Mammary epithelial cell (primary cell): ENCODE measurements at places on chromosomes 6 and 20. TPM values are rescaled to one million over a fixed set of nuclear protein-coding genes. Genes with fewer than 3 reads are reported as not detected.

GRCh38 chr20:49230561-49231133 is 11.4 kb downstream of the DDX27 start:
- peak; percentile 56 for DNase-seq

DNA sequence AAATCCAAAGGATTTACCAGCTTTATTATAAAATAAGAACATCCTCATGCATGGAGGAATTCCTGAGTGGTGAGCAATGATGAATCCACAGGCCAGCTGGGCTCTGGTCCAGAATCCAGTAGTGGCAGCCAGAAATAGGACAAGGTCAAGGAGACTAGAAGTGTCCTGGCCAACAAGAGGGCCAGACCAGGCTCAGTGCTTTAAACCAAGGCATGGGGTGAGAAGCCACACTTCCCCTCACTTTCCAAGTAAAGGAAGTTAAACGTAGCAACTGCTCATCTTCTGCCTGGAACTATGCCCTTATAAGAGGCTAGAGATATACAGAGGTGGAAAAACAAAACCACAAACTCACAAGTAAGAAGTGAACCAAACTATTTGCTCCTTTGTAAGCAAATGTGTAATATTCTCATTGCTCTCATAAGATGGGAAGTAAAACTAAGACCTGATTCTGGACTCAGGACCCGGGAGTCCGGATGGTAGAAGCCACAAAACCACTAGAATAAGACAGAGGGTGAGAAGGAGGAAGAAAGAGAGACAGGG is 253.2 kb downstream of the UST start:
- DNase-seq = peak; percentile 62

DNA sequence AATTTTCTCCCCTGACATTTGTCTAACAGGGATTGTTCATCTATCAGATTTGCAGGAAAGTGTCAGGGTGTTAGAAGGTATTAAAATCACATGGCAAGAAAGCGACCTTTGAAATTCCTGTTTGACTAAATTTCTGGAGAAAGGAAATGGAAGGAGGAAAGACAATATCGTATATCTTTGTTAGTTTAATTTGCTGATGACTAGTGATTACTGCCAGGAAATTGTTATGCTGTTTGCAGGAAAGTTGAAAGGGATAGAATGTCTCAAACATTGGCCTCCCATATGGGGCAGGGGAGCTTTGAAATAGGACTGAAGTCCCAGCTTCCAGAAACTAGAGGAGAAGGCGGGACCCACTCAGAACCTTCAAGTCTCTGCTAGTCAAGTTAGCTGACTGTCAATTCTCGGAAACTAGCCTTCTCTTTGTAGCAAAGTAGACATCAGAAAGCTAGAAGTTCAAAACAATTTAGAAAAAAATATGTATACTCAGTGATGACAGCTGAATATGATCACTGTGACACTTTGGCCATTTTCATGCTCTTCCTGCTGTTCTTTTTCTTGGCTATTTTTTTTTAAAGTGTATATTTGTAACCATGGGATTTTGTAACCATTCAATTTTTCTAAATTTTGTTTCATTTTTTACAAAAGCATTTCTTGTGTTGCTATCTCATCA is 53.4 kb upstream of the RALGAPA2 start:
- DNase-seq = no peak

- no peak for DNase-seq
Measured at GRCh38 chr6:45555981-45556771, 178.4 kb upstream of the SUPT3H start.

- DNase-seq = no peak
Measured at GRCh38 chr20:46232539-46232938, 75.8 kb downstream of the CDH22 start.

GRCh38 chr6:43771858-43772680 is 2.1 kb downstream of the VEGFA start:
- peak; percentile 62 for DNase-seq

DNA sequence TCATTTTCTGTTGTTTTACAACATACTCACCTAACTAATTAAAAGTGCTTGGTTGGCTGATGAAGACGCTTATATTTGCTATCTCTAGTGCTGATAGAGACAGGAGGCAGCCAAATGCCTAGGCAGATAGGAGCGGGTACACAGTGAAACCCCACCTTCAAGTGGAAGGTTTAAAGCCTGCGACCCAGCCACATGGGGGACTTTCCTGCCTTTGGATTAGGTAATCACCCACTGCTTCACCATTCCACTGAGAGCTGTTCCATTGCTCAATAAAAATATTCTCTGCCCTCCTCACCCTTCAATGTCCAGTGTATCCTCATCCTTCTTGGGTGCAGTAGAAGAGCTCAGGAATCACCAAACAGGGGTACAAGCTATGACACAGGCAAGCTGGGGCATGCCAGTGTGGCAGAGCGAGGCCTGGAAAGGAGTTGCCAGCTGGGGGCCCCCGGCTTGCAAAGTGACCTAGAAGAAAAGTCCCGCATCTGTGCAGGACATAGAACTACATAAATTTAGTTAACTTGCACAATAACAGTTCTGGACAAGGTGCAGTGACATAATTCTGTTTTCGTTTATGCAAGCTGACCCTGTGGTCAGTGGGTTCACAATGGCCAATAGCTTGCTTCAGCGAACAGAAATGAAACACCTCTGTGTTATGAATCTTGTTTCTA is 112.0 kb upstream of the MLIP start:
- no peak for DNase-seq

GRCh38 chr6:16903470-16903869 is 142.2 kb upstream of the ATXN1 start:
- DNase-seq = no peak

DNA sequence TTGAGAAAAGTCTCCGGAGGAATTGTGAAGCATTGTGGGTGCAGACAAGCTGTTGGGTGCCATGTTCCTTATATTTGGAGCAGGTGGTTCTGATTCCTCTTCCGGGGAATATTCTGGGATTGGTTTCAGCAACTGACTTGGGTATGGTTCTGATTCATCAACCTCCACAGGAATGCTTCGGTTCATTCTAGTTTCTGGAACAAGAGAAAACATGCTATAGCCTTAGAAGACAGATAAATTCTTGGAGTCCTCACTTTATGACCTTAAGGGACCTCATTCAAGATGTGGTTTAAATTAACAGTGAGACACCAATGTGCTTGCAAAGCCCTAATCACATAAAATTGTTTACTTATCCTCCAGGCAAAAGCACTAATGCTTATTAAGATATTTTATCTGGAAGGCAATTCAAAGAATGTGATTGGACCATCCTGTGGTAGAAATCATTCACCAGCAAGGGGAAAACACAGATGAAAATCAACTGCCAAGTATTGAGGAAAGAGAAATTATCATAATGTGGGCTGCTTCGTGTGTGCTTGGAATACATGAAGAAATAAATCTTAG is 13.7 kb downstream of the TRAF3IP2 start:
- DNase-seq = peak; percentile 76

GRCh38 chr20:49214571-49214970 is 4.6 kb upstream of the DDX27 start:
- DNase-seq = no peak

GRCh38 chr6:16301511-16301910 is 63.1 kb downstream of the GMPR start:
- DNase-seq = no peak

- DNase-seq = no peak
Measured at GRCh38 chr6:149065658-149066556, 251.6 kb upstream of the TAB2 start.

DNA sequence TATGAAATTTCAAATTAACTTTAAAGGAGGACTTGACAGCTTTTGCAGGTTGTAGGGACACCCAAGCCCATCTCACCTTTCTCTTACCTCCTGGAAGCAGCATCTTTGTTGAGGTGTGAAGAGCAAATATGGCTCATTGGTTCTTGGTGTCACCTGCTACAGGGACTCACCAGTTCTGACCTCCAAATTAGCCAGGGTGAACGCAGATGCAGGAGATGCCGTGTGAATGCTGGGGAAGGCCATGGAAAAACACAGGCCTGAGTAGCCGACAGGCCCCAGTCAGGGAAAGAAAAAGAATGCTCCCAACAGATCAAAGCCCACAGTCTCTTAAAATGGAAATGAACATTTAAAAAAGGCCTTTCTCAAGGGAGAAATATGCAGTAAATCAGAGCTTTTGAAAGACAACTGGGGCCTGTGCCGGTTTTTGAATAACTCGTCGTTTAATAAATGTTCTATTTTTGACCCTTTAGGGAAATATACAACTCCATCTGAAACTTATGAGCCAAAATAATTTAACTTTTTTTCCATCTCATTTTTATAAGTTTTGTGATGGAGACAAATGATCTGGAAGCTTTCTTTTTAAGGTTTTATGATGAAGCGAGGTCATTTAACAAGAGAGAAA is 167.5 kb downstream of the CD83 start:
- DNase-seq = no peak

DNA sequence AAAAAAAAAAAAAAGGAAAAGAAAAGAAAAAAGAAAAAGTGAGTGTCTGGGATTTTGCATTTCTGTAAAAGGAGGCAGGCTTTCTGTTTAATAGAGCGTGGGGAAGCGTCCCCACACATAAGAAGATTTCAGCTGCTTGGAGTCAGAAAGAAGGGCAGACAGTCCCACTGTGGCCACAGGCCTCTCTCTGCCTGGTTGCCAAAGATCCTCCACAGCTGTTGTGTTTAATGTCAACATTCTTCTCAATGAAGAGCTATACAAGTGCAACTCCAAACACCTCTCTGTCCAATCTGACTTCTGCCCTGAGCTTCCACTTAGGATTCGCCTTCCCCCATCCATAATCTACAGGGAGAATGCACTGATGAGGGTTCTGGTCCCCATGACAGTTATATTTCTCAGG is 64.3 kb upstream of the MLN start:
- DNase-seq = no peak

GRCh38 chr6:73951183-73951582 is 255.2 kb downstream of the CD109 start:
- DNase-seq = no peak

- DNase-seq = peak; percentile 91
Measured at GRCh38 chr6:20811109-20811761, 277.0 kb downstream of the CDKAL1 start.

- no peak for DNase-seq
Measured at GRCh38 chr6:3620389-3620788, 131.1 kb downstream of the PXDC1 start.

DNA sequence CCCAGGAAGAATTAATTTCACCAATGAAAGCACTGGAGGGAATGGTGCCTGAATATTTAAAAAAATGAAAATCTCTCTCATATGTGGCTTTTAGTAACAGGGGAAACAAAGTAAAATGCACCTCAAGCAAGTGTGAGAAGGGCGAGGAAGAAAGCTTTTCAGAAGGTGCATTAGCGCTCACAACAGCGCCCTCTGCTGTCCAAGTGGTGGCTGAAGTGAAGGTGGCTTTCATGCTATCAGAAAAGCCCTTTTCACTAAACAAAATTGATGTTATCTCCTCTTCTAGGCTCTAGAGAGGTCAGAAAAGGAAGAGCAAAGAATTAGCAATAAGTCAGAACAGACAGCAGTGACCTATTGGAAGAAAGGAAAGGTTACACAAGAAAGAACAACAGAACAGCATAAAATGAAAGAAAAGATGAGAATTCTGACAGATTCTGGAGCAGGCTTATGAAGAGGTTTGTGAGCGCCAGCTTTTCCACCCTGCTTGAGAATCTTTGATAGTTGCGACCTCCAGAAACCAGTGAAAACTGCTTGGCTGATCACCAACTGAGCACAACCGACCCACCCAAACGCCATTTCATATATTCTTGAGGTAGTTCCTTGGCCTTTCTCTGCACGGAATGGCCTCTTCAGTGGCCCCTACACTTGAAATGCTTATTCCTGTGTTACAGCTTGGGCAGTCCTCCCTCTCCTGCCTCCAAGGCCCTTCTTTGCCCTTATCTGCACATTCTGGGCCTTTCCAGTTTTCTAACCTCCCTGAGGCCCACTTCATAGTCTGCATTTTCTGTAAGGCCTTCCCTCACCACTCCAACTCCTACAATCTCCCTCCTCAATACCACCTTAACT is 45.3 kb downstream of the SMLR1 start:
- DNase-seq = peak; percentile 26

- DNase-seq = no peak
Measured at GRCh38 chr6:124872361-124873065, 89.7 kb upstream of the RNF217 start.

GRCh38 chr20:35756404-35756803 is 14.3 kb upstream of the RBM39 start:
- DNase-seq = no peak

GRCh38 chr20:50607436-50607835 is 83.9 kb downstream of the RIPOR3 start:
- no peak for DNase-seq

DNA sequence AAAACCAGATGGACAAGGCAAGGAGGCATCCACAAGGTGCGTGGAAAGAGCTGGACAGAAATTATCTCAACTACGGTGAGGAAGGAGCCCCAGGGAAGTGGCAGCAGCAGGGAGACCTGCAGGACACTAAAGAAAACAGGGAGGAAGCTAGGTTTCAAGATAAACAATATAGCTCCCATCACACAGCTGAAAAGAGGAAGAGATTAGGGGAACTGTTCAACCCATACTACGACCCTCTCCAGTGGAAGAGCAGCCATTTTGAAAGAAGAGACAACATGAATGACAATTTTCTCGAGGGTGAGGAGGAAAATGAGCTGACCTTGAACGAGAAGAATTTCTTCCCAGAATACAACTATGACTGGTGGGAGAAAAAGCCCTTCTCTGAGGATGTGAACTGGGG is 26.8 kb downstream of the TRMT6 start:
- no peak for DNase-seq

DNA sequence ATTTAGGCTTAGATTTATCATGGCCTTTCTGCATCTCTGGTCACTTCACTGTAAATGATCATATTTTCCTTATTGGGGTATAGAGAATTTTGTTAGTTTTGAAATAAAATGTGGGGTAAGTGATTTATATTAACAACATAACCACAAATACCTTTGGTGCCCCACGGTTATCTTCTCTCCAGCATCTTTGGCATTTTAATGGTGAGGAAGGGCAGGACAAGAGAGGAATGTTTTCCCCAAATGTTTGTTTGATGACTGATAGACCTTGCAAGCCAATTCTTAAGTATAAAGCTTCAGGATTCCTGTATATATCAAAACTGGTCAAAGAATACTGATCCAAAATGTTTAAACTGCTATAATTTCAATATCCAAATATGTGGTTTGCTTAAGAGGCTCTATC is 171.6 kb upstream of the SMLR1 start:
- DNase-seq = no peak

DNA sequence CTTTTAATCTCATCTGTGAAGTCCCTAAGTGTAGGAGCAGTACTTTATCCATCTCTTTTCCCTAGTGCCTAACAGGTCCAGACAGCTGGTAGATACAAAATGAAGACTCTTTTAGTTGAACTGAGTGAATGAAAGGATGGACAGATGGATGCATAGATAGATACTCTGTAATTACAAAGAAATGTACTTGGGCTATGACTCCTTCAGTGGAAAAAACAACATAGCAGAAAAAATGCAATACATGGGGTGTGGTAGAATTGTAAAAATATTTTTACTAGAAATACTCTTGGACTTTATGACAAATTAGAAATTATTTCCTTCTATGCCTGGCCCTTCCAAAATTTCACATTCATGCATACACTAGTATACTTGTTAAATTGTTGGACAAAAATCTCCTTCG is 29.3 kb downstream of the KCNQ5 start:
- DNase-seq = peak; percentile 7

XKR7 gene
- not detected for polyA plus RNA-seq

EYS gene
- polyA plus RNA-seq = 0.14 TPM

APOM gene
- polyA plus RNA-seq = 3.5 TPM

ID1 gene
- polyA plus RNA-seq = 206 TPM

CST9 gene
- polyA plus RNA-seq = not detected

FAM209B gene
- 0.22 TPM for polyA plus RNA-seq

FRK gene
- 1.4 TPM for polyA plus RNA-seq

VSX1 gene
- not detected for polyA plus RNA-seq

SLC17A9 gene
- 0.09 TPM for polyA plus RNA-seq

CENPW gene
- polyA plus RNA-seq = 18.9 TPM

TCF21 gene
- polyA plus RNA-seq = not detected
